ENCODE measurements at places on chromosomes 7 and 10. TPM values are rescaled to one million over a fixed set of nuclear protein-coding genes. Genes with fewer than 3 reads are reported as not detected.

GRCh38 chr10:1133495-1134045, 77.4 kb downstream of the WDR37 start:
- H3K27ac ChIP-seq, result peak overlapping the region; percentile 16
- H3K4me1 ChIP-seq, result peaks cover 17% of the 10 kb centered on the region
- H3K4me3 ChIP-seq, result no peak overlapping the region

DNA sequence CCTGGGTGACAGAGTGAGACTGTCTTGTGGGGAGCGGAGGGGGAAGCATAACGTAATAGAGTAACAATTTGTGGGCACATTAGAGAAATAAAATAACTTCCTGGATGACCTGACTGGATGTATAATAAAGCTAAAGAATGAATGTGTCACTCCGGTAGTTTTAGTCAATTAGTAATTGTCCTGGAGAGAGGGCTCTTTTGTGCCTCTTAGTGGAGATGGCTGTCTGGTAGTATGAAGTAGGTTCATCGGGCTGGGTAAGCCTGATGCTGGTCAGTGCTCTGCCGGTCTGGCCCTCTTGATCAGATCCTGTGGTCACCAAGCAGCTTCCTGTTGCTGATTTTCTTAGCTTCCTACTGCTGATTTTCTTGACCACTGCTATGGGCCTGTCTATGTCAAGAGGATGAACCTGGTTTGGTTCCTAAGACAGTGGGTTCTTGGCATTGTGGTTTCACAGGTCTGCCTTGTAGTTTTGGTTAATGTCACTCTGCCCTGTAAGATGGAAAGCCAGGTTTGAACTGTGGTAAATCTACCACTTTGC, 34.1 kb downstream of the ZRANB1 start:
- DNase-seq, result no peak
- peaks cover 82% of the 10 kb centered on the region for H3K36me3 ChIP-seq
- H3K4me1 ChIP-seq, result peaks cover 18% of the 10 kb centered on the region
- H3K4me3 ChIP-seq, result no peak overlapping the region
- H3K27ac ChIP-seq, result peak overlapping the region; percentile 39
- no peaks in the 10 kb centered on the region for H3K27me3 ChIP-seq

GRCh38 chr10:45371560-45371959, 2.5 kb upstream of the ALOX5 start:
- peaks cover 3% of the 10 kb centered on the region for H3K36me3 ChIP-seq
- peaks cover 8% of the 10 kb centered on the region for H3K27me3 ChIP-seq
- H3K4me3 ChIP-seq, result no peak overlapping the region
- peaks cover 59% of the 10 kb centered on the region for H3K4me1 ChIP-seq
- DNase-seq, result no peak
- H3K27ac ChIP-seq, result no peak overlapping the region

- peak overlapping the region; percentile 98 for H3K4me3 ChIP-seq
- DNase-seq, result no peak
- H3K27ac ChIP-seq, result peak overlapping the region; percentile 100
- H3K4me1 ChIP-seq, result peaks cover 52% of the 10 kb centered on the region
Measured at GRCh38 chr7:105016068-105016708, 2.2 kb downstream of the KMT2E start.

DNA sequence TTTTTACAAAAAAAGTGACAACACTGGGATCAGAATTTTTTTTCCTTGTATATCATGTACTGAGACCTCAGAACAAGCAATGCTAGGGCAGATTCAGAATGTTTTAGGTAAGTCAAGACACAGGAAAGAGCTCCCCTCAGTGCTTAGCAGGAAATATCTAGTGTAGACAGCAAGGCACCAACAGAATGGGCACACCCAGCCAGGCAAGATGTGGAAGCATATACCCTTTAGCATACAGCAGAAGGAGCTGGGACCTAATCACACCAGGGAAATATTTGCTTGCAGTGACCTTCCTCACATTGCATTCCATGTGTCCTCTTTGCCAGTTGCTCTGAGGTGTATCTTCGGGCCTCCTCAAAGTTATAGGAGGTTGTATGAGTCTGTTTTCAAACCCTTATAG, 497.6 kb upstream of the LRRN3 start:
- no peaks in the 10 kb centered on the region for H3K4me1 ChIP-seq
- DNase-seq, result no peak
- H3K27me3 ChIP-seq, result no peaks in the 10 kb centered on the region
- no peaks in the 10 kb centered on the region for H3K36me3 ChIP-seq

GRCh38 chr10:33095867-33096815, 138.1 kb upstream of the ITGB1 start:
- no peak for DNase-seq
- H3K27me3 ChIP-seq, result no peaks in the 10 kb centered on the region
- no peaks in the 10 kb centered on the region for H3K36me3 ChIP-seq
- peak overlapping the region; percentile 24 for H3K4me3 ChIP-seq

GRCh38 chr7:22469371-22470143, 30.4 kb downstream of the STEAP1B start:
- no peak for DNase-seq
- H3K4me1 ChIP-seq, result no peaks in the 10 kb centered on the region
- no peaks in the 10 kb centered on the region for H3K36me3 ChIP-seq
- H3K27ac ChIP-seq, result no peak overlapping the region
- H3K4me3 ChIP-seq, result no peak overlapping the region
- peaks cover 2% of the 10 kb centered on the region for H3K27me3 ChIP-seq

DNA sequence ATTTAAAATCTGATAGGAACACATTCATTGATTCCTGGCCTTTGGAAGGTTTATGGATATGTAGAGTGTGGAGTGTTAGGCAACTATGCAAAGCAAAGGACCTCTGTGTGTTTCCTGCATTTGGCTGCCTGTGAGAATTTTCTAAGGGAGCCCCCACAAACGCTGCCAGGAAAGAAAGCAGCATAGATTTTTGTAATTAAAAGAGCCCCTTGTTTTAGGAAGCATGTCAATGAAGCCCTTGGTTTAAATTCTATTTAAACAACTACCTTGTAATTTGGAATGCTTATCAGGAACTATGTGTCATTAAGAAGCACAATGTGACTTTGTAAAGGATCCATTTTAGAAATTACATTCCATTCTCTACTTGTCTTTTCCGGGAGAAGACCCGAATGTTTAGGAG, 742.5 kb downstream of the NXPH1 start:
- H3K27me3 ChIP-seq, result no peaks in the 10 kb centered on the region
- H3K36me3 ChIP-seq, result no peaks in the 10 kb centered on the region
- H3K27ac ChIP-seq, result no peak overlapping the region
- H3K4me1 ChIP-seq, result no peaks in the 10 kb centered on the region

DNA sequence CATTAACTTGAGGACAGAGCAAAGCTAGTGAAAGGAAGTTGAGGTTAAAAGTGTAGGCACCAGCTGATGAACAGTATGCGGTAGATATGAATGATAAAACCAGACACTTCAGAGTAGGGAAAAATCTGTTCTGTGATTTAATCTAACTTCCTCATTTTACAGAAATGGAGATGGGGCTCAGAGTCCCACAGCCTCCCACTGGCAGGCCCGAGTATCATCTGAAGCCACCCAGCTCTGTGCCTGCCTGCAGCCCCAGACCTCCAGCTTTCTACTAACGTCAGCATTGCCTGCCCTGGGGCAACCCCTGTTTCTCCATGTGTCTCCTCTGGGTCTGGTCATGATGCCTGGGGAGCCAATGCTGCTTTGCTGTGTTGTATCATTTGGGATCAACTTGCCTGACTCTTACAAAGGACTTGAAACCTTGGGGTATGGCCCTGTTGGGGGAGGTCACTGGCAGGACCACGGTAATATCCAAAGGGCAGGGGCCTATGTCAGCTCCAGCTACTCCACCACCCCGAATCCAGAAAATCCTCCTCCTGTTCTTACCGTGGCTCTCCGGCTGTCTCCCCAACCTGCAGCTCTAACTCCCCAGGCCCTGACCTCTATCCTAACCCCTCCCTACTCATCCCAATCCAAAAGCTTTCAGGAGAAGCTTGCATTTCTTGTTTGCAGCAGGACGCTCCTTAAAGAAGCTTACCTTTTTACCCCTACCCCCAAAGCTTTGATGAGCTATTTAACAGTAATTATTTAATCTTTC, 56.2 kb upstream of the NPY start:
- peak; percentile 5 for DNase-seq
- H3K36me3 ChIP-seq, result no peaks in the 10 kb centered on the region
- peak overlapping the region; percentile 36 for H3K27ac ChIP-seq
- H3K4me1 ChIP-seq, result peaks cover 21% of the 10 kb centered on the region
- H3K4me3 ChIP-seq, result peak overlapping the region; percentile 54
- peaks cover 5% of the 10 kb centered on the region for H3K27me3 ChIP-seq

DNA sequence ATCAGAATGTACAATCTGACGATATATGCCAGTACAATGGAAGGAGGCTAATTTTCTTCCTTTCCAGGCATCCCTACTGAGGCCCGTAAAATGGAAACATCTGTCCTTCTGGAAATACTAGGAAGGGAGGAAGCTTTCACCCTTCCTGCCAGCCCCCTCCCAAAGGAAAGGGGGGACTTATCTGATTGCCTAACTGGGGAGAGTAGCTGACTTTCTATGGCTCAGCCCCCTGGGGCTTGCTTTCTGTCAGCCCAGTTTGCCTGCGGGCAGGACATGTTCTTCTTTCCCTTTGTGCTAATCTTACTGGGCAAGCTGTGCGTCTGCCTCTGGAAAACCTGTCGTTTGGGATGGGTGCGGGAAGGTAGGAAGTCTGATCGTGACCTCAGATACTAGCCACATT, 508.9 kb downstream of the SUGCT start:
- no peak overlapping the region for H3K4me3 ChIP-seq
- peaks cover 4% of the 10 kb centered on the region for H3K27me3 ChIP-seq
- DNase-seq, result no peak
- H3K27ac ChIP-seq, result no peak overlapping the region
- H3K36me3 ChIP-seq, result no peaks in the 10 kb centered on the region

- H3K27ac ChIP-seq, result no peak overlapping the region
- no peaks in the 10 kb centered on the region for H3K36me3 ChIP-seq
- peaks cover 9% of the 10 kb centered on the region for H3K27me3 ChIP-seq
- DNase-seq, result peak; percentile 39
Measured at GRCh38 chr10:62554632-62555199, 180.5 kb downstream of the ZNF365 start.

DNA sequence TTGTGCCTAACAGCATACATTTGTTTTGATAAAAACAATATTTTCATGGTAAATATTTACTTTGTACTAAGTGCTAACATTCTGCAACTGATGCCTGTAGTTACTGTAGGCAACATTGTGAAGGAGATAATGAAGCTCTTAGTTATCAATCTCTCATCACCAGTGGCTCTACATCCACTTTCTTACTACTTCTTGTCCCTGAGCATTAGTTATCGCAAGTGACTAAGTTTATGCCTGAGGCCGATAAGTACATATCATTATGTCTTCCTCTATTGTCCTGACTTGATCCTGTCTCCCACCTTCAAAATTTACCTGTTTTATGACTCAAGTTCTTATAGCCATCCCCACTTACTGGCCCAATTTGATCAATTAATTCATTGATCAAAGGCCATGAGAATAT, 63.6 kb downstream of the MACC1 start:
- no peak overlapping the region for H3K27ac ChIP-seq
- H3K4me1 ChIP-seq, result no peaks in the 10 kb centered on the region
- no peaks in the 10 kb centered on the region for H3K36me3 ChIP-seq
- no peaks in the 10 kb centered on the region for H3K27me3 ChIP-seq

- H3K4me3 ChIP-seq, result no peak overlapping the region
- H3K27ac ChIP-seq, result no peak overlapping the region
- peaks cover 62% of the 10 kb centered on the region for H3K27me3 ChIP-seq
- no peak for DNase-seq
Measured at GRCh38 chr10:100775386-100775785, 30.0 kb downstream of the PAX2 start.

DNA sequence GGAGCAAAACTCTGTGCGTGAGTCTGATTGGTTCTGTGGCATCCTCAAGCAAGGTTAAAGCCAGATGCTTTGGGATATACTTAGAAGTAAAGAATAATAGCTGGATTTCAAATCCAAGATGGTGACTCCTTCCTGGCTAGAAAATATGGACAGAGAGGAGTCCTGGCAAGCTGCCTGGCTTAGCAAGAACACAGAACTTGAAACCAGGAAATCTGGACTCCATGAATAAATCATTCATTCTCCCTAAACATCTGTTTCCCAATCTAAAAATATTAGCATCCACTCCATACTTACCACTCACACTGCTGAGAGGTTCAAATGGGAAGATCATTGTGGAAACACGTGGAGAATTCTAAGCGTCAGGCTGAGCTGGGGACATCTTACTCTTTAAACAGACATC, 1074.1 kb upstream of the AUTS2 start:
- no peak overlapping the region for H3K4me3 ChIP-seq
- DNase-seq, result no peak
- H3K27me3 ChIP-seq, result no peaks in the 10 kb centered on the region
- H3K27ac ChIP-seq, result no peak overlapping the region

GRCh38 chr7:100171840-100172239, 3.4 kb upstream of the GAL3ST4 start:
- H3K27me3 ChIP-seq, result no peaks in the 10 kb centered on the region
- peaks cover 71% of the 10 kb centered on the region for H3K4me1 ChIP-seq
- no peaks in the 10 kb centered on the region for H3K36me3 ChIP-seq
- H3K27ac ChIP-seq, result peak overlapping the region; percentile 89

- H3K27ac ChIP-seq, result no peak overlapping the region
- H3K27me3 ChIP-seq, result peaks cover 5% of the 10 kb centered on the region
- no peak for DNase-seq
- H3K36me3 ChIP-seq, result no peaks in the 10 kb centered on the region
Measured at GRCh38 chr7:41977151-41977651, 259.8 kb downstream of the GLI3 start.

DNA sequence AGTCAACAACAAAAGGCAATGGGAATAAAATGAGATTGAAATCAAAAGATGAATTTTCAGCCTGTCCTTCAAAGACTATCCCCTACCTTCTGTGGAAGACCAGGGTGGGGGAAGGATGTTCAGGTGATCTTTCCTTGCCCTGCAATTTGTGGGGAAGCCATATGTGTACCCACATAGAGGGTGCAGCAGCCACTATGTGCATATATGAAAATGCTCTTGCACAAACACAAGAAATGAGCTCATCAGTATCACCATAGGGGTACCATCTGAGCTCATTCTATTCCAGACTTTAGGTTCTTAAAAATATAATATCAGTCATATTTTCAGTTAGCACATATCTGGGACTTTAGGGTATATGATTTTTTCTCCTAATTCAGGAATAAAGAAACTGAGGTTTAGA, 17.7 kb downstream of the GIMAP5 start:
- peaks cover 32% of the 10 kb centered on the region for H3K4me1 ChIP-seq
- peak overlapping the region; percentile 81 for H3K4me3 ChIP-seq
- H3K27me3 ChIP-seq, result no peaks in the 10 kb centered on the region
- peak overlapping the region; percentile 95 for H3K27ac ChIP-seq

The IL6 gene
- total RNA-seq, result not detected

The MASTL gene
- 7.0 TPM for total RNA-seq

The CYP3A5 gene
- total RNA-seq, result 0.16 TPM

The FANK1 gene
- 0.52 TPM for total RNA-seq

The HMX3 gene
- not detected for total RNA-seq

The CYP3A4 gene
- total RNA-seq, result not detected

The CALML5 gene
- total RNA-seq, result not detected

The BCCIP gene
- 54.9 TPM for total RNA-seq

Data from naive thymus-derived CD8-positive, alpha-beta T cell (primary cell).